ENCODE measurements at places on chromosomes 5 and 9.

DNA sequence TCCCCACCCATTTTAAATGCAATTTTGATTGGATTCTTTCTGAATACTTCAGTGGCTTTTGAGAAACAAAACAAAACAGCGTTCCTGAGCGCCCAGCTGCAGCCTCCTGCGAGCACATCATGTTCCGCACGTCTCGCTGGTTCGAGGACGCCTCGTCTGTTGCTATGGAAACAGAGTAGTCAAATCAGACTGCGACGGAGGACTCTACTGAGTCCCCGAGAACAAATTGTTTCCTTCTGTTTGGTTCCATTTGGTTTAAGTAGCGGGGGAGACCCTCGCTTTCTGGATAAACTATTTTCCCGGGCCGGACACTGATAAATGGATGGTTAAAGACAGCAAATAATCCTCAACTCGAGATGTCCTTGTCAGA lies 69.0 kb downstream of the SLC28A3 start:
- DNase-seq, result no peak

DNA sequence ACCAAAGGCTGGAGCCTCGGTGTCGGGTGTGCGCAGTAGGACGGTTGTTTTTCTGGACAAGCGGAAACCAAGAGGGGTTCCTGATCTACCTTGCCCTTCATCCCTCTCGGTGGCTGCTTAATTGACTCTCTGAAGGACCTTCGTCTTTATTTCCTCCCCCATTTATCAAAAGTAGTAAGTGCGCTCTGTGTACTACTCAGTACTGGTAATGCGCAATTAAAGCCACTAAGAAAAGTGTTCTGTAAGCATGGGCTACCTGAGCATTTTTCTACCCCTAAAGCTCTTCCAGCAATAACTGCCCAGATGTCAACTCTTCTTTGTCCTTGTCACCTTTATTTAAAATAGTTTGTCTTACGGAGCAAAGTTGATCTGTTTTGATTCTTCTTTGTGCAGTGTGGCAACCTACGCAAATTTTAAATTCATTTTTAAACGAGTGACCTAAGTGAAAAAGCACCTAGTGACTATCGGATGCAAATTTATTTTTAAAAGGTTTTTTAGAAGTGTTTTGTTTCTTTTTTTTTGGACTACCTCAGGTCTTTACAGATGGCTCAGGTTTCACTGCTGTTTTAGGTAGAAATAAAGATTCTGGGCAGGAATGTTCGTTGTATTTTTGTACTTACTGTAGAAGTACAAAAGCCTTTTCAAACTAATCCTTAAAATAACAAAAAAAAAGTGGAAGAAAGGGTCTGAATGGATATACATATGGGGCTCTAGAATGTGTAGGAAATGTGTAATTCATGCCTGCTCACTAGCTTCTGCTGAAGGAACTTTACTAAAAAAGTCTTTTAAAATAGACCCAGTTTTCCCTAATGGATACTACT lies 2.0 kb downstream of the JMY start:
- peak; percentile 44 for DNase-seq

DNA sequence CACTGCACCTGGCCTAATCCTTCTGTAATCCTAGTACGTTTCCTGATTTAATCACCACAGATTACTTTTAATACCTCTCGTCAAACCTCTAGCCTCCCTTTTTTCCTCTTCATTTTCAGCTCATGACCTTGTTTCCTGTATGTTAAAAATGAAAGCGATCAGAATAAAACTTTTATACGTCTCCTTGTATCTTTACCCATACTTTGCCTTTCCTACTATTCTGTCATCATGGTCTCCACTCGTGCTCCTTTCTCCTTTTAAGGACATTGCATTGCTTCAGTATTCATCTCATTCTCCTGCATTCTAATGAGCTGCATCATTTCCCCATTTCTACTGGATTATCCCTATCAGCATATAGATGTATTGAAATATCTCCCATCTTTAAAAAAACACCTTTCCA lies 8.5 kb downstream of the CDC42SE2 start:
- no peak for DNase-seq

DNA sequence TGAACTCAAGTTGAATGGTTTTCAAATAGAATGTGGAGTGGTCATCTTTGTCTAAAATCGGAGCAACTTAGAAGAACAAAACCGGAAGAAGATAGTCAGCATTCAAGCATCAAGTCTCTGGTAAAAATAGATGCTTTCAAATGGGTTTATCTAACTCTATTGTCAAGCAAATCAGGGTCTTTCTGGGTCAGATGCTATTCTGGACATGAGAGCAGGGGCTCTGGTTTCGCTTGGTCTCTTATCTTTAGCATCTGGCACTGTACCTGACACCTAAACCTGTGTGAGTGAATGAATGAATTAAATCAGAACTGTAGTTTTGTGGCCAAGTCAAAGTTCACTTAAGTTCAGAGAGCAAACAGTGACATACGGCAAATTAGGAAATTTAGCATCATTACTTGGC lies 173.5 kb downstream of the SLIT3 start:
- no peak for DNase-seq

GRCh38 chr9:137956688-137957385 lies 79.3 kb downstream of the CACNA1B start:
- DNase-seq, result no peak

- DNase-seq, result no peak
Observed at GRCh38 chr5:115977988-115978387, 15.7 kb downstream of the LVRN start.

GRCh38 chr5:144237851-144238250 lies 67.2 kb downstream of the KCTD16 start:
- DNase-seq, result no peak

- no peak for DNase-seq
Observed at GRCh38 chr9:77648234-77649108, at the start of gene GNA14. Gene GNA14 (minus strand): TSS chr9:77648322. CDS start chr9:77647793, 529 bp downstream.

DNA sequence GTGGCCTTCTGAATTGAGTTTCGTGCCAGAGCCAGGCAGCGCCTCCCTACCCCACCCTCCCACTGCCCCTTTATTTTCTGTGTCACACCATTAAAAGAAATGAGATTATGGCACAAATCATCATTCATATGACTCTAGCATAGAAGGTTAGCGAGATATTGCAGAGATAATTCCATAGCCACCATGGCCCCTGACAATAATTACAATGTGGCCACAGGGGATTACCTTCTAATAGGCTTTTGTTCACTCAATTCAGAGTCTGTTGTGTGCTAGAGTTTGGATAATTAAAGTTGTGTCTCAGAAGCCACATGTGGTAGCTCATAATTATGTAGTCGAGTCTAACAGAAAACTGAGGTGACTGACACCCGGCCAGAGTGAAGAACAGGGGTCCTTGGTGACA lies 428.1 kb downstream of the ARHGEF28 start:
- no peak for DNase-seq

- no peak for DNase-seq
Observed at GRCh38 chr9:3696368-3696767, 170.6 kb upstream of the RFX3 start.

GRCh38 chr5:94968507-94969095 lies 316.3 kb downstream of the MCTP1 start:
- peak; percentile 3 for DNase-seq

GRCh38 chr5:25056836-25057235 lies 412.1 kb upstream of the CDH10 start:
- DNase-seq, result no peak

DNA sequence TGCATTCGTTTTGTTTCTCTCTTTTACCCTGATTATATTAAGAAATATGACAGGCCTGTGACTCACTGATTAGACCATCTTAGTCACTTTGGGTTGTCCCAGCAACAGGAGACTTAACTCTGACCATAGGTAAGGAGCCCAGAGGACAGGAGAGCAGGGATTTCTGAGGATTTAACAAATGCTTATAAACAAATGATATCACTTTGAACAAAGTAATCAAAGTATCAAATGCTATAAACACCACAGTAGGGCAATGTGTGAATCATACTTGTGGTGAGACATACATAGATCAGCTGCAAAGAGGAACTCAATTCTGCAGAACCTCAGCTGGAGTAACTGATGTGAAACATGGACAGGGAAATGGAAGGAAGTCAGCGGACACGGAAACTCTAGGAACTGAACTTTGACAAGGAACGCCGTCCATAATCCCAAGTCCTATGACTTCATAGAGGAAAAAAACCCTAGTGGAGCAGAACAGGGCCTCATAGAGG lies 190.6 kb upstream of the MSX2 start:
- no peak for DNase-seq

DNA sequence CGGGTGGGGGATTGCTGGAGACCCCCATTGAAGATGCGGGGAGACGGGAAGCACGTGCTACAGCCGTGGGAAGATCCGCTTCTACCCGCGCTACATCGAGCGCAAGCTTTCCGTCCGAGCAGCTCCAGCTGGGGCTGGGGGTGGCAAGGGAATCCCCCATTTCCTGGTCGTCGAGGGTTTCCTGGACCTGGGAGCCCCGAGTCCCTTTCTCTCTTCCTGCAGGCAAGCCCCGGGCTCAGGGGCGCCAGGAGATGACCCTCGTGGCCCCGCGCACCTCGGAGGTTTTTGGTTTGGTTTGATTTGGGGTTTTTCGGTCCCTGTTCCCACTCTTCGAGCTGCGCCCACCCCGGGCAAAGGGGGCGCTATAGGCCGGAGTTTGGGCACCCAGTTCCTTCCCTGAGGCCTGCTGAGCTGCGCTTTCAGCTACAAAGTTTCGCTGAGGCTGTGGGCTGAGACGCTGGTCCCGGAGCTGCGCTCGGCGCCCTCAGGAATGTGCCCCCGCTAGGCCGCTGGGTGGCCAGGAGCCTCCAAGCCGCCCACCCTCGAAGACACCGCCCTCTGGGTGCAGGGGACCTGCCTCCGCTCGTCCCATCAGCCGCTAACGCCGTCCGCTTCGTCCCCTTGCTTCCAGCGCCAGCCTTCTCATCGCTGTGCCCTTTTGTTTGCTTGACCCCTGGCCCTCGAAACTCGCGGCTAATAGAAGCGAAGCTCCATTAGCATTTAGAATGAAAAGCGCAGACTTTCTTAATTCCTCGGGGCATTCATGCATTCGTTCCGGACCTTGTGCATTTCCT lies 2.9 kb downstream of the NR4A3 start:
- DNase-seq, result no peak

DNA sequence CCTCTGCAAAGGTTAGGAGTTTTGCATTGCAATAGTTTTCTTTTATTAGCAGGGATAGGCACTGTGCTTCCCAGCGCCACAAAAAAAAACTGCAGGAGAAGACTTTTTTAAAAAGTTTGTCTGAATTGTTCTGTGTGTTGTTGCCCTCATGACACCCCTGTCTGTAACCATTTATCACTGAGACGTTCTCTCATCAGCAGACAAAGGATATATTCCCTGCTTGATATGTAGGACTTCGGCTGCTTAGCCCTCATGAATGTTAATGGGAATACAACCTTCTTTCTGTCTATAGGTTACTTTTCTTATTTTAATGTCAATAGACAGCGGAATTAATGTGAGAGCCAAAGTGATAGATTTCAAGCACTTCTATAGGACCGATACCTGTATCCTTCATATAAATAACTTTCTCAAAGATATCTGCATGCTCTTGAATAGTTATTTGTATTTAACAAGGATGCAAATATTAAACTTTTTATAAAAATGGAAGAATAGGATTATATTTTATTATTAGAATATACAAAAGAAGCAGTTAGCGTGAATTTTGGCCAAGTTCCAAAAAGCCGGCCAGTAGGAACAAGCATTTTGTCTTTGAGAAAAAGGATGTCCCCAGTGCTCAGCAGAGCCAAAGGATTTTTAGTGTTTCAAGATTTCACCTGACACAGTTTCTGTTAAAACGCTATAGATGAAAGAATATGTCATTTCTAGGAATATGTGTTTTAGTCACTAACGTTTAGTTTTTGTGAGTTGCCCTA lies 1.5 kb upstream of the LYSMD3 start:
- DNase-seq, result no peak

GRCh38 chr9:130288393-130288792 lies 22.8 kb downstream of the HMCN2 start:
- DNase-seq, result no peak

DNA sequence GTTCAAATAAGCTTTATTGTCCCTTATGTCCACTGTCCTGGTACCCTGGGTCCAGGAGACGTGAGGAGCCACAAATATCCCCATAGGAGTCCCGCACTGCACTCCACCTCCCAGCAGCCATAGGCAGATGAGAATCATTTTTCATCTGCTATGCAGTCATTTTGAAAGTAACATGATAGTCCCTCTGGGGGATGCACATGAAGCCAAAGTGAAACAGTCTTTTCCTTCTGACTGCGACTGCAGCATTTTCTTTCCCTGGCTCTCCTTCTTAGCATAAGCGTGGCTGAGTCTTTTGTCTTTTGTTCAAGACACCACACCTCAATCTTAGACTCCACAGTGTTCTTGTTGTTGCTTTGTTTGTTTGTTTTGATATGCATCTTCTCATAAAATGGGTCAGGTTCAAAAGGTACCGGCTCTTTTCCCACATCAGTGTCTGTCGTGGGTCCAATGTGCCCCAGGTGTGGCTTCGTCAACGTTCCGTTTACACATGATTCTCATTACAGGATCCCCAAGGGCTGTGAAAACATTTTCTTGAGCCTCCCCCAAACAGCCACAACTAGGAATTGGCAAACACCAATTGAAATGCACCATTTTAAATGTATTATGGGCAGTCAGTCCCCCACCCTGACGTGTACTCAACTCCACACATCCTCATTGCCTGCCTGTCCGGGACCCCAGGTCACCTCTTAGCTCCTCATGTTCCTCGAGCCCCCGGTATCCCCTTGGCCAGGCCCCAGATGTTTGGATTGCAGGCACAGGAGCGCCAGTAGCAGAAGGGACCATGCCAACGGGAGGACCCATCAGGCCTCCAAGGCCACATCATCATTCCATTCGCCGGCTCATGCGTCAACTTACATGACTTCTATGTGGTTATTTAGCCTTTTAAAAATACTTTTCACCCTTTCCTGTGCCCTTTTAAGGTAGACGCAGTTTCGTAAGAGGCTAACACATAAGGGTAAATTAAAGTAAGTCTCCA lies 237.8 kb upstream of the DAPK1 start:
- DNase-seq, result no peak

- no peak for DNase-seq
Observed at GRCh38 chr9:3181049-3181953, 337.4 kb upstream of the PUM3 start.

DNA sequence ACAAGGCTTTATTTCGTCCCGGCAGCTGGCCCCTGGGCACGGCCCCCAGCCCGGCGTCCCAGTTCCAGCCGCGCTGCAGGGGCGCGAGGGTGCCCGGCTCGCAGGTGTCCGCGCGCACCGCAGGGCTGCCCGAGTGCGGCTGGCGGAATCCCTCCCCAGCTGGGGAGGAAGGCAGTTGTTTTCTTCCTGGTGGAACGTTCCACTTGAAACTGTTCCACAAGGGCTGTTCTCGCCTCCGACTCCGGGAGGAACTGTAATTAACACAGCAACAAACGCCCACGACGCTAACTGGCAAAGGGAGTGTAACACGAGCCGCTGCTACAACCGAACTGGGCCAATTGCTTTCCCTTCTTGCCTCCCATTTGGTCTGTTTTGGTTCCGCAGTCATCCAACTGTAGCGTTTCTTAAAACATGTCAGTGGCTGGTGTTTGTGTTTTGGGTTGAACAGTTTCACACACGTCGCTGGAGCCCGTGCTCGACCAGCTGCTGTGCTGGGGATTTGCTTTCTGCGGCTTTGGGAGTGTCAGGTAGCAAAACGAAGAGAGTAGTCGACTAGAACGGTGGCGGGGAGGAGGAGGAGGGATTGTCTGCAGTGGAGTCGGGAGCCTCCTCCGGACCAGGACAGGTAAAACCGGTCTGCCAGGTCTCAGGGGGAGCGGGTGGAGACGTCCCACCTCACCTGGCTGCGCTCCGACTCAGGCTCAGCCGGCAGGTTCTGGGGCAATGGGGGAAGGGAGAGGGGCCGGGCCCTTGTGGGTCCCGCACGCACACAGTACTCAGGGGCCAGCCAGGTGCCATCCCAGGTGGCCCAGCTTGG lies 131.6 kb upstream of the NIPBL start:
- peak; percentile 22 for DNase-seq
